ENCODE measurements at places on chromosomes 12 and 14.
A peak's percentile ranks its signal among the peaks of the same experiment; 100 is the strongest.

DNA sequence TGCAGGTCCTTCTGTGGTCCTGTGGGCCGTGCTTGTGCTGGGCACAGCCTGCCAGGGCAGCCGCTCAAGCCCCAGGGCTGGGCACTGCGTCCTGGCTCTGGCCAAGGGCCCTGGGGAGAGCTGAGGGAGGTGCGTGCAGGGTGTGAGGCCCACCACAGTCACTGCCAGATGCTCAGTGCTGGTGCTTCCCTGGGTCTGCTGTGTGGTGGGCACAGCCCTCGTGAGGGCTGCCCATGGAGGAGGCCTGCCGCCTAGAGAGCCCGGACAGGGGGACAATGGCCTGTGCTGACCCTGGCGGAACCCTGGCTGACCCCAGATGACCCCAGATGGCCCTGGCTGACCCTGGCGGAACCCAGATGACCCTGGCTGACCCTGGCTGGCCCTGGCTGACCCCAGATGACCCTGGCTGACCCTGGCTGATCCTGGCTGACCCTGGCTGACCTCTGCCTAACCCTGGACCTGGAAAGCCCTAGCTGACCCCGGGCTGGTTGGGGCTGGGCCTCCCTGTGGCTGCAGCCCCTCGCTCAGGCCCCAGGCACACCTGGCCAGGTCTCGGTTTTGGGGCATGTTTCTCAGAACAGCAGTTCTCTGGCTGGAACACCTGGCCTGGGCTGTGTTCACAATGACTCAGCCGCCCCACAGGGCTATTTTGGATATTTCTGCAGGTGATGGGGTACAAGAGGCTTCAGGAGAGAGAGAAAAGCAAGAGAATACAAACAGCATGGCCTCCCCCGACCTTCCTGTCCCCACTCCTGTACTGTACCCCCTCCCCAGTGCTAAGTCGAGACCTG is 55.4 kb downstream of the TMEM121 start:
- DNase-seq, result no peak

- no peak for DNase-seq
These were observed 13.8 kb downstream of the CCDC92 start for GRCh38 chr12:123958876-123959275.

GRCh38 chr12:95995238-95996031 is 709 bp downstream of the HAL start:
- DNase-seq, result no peak

GRCh38 chr12:115457798-115458197 is 773.8 kb upstream of the TBX3 start:
- DNase-seq, result no peak

GRCh38 chr12:95663525-95663924 is 112.2 kb upstream of the USP44 start:
- no peak for DNase-seq

DNA sequence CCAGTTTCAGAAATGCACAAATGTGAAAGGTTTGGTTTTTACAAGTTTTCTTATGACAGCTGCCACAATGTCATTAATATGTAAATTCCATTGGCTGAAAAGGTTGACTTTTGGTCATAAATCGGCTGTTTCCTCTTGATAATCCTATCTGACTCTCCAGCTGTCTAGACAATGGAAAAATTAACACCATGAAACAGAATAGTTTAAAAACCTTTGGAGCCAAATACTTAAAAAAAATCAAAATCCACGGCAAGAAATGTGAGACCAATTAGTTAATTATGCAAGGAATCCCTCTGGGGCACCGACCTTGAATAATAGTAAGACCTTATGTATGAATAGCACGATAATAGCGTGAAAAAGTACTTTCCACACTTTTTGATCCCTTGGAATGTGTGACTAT is 138.0 kb downstream of the ZNF664 start:
- no peak for DNase-seq

DNA sequence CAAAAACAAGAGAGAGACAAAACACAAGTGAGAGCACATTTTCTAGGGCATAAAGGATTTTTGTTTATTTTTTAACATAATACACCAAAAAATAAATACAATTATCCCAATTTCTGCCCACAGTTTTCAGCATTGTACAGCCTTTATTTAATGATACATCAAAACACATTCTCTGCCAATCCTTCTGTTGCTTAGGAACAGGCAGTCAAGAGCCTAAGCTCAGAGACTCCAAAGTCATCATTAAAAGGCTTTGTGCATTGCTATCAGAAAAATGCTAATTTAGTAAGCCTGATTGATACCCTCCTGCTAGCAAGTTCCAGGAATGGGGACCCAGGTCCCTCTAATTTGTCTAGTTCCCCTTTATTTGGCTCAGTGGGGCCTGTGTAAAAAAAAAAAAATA is 536.5 kb downstream of the RPS29 start:
- no peak for DNase-seq

GRCh38 chr12:100573292-100574186 is at the start of gene GAS2L3:
GAS2L3 (plus strand) TSS chr12:100573684; CDS start chr12:100594905, 21,221 bp downstream.
- peak; percentile 78 for DNase-seq

DNA sequence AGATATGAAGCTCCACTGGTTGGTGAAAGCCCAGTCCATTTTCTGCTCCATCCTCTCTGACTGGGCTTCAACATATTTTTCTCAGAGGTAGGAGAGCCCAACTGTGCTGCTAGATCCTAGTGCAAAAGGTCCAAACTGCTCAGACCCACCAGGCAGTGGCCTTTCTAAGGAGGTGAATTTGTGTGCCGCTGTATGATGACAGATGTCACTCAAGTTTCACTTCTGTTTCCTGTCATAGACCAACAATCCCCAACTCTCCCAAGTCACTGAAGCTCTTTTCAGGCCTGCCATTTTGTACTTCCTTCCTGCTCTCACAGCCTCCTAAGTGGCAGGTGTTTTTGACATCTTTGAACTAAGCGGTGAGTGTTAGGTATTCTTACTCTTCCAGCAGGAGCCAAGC is 16.4 kb upstream of the RNASE4 start:
- DNase-seq, result peak; percentile 31

- DNase-seq, result no peak
These were observed 16.9 kb downstream of the VPS37B start for GRCh38 chr12:122878780-122879612.

DNA sequence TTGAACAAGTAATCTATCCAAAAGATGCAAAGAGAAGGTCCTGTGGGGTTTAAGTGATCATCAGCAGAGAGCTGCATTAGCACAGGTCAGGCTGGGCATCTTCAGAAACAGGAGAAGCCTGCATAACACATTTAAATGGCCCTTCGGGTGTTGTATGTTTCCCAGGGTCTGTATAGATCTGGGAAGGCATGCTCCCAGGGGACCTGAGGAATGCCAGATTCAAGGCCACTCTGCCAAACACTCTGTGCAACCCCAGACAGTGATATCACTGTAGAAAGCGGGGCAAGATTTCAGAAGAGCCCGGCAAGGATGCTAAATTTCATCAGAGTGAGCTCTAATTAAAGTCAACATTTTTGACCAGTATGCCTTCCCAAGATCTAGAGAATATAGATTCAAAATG is 92.9 kb downstream of the ARMH4 start:
- DNase-seq, result no peak

DNA sequence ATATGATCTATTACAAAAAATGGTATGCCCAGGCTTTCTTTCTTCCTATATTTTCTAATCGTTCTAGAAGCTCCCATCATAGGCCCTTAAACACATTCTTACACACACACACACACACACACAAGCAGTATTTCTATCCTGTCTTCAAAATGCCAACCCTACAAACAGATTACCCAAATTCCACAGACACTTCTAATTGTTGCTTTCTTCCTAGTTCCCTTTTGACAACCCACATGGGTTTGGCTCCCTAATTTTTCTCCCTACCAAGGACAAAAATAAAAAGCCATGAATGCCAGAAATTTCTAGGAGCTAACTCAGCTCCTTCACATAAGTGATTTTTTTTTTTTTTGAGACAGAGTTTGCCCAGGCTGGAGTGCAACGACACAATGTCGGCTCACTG is 60.3 kb upstream of the NTF3 start:
- DNase-seq, result no peak

- DNase-seq, result no peak
These were observed 95.7 kb upstream of the ESRRB start for GRCh38 chr14:76280221-76280620.

DNA sequence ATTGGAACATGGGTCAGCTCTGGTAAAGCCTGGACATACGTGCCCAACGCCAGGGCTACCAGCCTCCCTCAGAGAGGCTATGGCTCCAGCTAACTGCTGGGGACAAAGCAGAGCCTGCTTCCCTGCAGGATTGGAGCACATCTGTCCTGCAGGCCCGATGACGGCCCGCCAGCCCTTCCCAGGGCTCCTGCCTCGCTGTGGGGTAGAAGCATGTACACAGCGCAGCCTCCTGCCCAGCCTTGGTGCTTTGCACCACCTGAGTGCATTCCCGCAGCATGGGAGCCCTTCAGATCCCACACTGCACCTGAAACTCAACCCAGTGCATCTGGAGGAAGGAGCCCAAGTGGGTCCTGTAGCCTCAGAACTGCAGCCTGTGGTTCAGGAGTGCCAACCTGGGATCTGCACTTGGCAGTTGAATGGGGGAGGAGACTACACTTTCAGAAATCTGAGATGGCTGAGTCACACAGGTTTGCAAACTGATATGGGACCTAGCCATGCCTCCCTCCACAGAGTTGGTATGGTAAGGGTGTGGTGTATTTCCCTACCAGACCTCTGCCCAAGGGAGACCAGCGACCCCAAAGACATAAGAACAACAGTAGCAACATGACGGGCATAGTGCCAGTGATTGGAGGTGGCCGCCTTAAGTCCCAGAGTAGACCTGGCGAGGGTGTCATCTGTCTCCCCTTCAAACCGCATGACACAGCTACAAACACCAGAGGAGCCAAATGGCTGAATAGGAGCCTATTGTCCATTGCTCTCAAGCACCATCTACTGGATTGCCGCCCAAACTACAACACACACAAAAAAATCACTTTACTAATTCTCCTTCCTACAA is 273.9 kb upstream of the MIS18BP1 start:
- DNase-seq, result no peak

DNA sequence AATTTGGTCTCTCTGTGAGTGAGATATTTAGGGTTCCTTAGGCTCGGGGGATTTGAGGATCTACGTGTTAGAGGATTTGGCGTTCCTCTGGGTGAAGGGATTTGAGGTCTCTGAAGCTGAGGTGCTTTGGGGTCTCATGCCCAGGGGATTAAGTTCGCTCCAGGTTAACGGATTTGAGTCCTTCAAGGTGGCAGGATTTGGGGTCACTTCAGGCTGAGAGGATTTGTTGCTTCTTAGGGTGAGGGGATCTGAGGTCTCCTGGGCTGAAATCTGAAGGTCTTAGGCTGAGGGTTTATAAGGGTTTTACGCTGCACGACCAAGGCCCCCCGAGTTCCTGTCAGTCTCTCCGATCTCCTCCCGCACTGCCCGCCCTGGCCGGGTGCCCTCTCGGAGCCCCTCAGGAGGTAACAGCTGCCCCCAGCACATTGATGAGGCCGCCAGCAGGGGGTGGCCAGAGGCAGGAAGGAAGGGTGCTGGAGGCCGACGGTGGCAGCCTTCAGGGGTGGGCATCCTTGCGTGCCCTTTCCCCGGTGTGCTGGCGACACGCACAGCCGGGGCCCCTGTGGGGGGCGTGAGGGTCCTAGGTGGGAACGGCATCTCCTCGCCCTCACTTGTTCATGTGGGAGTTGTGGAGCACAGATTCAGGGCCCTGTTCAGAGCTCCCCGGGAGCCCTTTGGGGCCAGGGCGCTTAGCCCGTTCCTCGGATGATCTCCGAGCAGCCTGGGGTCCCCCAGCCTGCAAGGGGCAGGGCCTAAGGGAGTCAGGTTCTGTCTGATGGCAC is 14.3 kb downstream of the CEP170B start:
- no peak for DNase-seq

DNA sequence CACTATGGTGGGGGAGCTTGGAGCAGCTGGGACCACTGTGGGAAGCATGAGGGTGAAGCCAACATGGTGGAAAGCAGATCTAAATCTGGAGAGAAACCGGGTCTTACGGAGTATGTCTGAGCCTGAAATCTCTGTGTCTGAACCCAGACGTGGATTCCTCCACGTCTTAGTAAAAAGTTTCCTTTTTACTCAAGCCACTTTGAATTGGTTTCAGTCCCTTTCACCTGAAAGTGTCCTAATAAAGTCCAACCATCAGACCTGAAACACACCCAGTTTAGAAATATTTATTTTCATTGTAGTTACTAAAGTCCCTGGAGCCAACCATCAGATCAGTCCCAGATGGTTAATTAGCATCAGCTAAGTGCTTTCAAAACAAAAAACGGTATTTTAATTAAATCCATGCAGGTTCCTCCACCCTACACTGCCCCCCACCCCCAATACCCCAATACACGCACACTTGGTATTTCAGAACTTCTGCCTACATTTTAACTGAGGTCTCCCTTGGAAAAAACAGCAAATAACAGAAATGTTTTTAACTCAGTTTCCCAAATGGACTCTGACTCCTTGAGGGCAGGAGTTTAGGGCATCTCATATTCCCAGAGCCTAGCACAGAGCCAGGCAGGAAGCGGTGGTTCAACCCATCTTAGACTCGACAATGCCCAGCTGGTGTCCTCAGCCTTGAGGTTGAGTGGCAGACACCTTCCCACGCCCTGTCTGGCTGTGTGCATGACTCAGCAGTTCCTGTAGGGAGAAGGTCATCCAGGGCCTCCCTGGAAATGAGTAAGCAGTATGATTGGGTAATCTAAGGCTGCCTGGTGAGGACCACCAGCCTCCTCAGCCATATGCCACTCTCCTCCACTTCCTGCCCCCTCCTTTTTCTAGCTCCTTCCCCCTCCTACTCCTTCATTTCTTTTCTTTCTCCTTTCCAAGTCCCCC is 175.8 kb downstream of the TTC8 start:
- DNase-seq, result no peak

- DNase-seq, result no peak
These were observed 18.9 kb downstream of the SYNE3 start for GRCh38 chr14:95497561-95498011.

GRCh38 chr12:2333491-2334195 is 280.9 kb downstream of the CACNA1C start:
- no peak for DNase-seq

DNA sequence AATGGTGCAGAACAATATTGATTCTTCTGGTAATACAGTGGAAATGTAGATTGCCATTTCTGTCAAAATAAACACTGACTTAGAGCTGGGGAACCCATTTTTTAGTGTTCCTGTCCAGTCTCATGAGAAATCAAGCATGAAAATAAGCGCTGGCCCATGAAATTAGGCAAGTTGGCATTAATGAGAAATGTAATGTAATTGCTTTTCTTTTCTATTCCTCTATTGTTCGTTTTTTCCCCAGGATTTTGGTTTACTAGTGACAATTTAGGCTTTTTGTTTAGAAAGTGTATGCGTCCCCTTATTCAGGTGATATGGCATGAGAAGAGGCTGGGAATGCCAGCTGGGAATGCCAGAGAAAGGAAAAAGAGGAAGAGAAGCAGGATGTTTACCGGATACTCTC is 64.4 kb upstream of the KICS2 start:
- no peak for DNase-seq

DNA sequence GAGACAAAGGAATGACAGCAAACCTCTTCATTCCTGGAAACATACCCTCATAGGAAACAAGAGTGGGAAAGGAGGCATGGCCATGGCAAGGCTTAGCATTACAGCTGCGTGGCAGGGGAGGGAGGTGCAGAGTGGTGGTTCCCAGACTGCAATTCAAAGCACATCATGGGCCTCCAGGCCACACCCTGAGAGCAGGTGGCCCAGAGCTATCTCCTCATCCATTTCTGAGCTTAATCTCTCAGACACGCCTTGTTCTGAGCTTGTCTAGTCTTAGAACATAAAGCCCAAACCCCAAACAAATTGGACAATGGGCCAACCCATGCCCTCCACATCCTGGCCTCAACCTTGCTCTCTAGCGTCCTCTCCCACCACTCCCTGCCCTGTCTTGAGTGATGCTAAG is 5.9 kb upstream of the KRT3 start:
- no peak for DNase-seq
